ENCODE measurements at places on chromosomes 11 and 22.

DNA sequence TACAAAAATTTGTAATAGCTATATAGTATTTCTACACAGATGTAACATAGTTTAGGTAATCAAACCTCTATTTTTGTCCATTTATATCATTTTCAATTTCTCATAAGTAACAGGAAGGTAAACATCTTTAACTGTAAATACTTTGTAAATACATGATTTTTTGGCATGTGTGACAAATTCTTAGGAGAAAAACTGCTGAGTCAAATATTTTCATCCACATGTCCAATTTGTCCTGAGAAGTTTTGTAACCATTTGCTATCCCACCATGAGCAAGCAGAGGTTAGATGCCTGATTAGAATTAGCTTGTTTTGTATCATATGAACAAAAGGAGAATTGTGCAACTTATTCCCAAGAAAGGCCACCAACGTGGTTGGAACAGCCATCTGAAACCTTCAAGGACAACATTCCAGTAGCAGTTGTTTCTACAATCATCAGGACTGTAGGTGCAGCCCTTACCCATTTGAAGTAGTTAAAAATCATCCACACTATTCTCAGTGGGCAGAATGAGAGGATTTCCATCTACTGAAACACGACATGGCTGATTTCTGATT, 139.6 kb upstream of the MPPED2 start:
- no peak for DNase-seq

DNA sequence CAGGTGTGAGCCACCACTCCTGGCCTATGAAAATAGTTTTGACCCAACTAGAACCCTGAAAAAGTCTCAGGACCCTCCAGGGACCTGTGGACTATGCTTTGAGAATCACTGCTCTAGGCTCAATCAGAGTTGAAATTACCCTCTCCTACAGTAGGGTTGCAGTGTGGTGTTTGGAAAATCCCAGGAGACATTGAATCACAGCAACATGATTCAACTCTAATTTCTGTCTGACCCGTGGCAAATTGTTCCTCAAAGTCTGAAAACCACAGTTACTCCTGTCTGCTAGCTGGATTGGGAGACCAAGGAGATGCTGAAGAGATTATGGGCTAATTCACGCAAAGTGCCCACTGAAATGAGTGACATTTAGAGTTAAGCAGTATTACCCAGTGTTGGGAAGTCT, 5.4 kb upstream of the MTMR3 start:
- DNase-seq = no peak

- DNase-seq = no peak
These were observed 29.9 kb downstream of the RPL3 start for GRCh38 chr22:39289533-39289932.

- no peak for DNase-seq
These were observed 28.6 kb upstream of the MUC5AC start for GRCh38 chr11:1129143-1129610.

DNA sequence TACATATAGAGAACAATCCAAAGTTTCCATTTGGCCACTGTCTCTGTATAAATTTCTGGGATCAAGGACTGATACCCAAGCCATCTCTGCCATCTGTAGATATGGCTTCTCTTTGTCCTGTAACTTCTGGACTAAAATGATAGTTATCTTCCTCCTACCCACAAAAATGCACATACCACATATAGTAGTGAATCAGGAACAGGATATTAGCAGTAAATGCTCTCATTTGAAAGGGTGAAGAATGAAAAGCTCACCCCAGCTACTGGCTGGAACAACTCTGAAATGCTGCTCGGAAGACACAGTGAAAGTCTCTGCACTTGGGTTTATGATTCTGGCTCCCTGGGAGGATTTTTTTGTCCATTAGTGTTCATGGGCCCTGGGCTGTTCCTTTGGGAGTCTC, 856.4 kb upstream of the LRRC4C start:
- DNase-seq = no peak

- DNase-seq = peak; percentile 30
These were observed 649 bp downstream of the TMEM25 start for GRCh38 chr11:118531597-118532084.

DNA sequence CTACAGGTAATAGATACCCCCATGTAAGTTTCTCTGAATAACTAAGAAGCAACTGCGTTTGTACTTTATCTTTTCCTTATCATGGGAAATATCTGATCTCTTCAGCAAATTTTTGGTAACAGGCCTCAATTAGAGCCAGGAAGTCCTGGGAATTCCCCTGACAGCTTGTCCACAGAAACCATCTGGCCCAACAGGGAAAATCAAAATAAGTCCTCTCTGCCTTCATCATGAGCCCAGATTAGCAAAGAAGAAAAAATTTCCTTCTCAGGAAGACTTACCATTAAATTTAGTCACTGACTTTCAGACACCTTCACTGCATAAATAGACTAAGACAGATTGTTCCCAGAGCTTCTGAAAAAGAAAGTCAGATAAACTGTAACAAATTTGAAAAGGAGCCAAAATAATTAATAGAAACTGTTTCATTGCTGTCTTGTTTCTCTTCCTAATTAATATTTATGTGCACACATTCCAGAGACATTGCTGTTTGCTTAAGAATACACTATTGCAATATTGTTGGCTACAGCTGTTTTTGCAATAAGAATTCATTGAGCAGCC, 278.1 kb upstream of the FAT3 start:
- DNase-seq = no peak

- DNase-seq = no peak
These were observed 6.5 kb downstream of the MMP1 start for GRCh38 chr11:102791271-102792036.

DNA sequence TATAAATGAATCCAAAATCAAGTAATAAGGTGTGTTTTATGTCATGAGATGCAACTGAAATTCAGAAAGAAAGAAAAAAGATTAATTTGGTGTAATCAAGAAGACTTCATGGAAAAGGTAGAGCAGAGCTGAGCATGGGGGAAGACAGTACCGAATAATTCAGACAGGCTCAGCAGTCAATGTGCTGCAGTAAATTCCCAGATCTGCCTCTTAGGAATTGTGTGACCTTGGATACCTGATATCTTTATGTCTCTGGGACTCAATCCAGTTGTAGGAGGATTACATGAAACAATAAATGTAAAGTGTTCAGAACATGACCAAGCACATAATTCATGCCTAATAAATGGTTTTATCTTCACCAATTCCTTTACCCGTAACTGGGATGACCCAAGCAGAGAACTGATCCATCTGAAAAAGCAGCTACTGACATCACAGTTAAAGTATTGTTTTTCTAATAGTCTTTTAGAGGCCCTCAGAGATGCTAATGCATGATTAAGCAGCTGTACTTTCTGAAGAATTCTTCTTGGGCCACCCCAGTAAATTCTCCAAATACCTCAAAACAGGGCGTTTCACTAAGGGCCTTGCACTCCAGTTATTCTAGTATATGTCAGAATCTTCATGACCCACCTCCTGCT, 7.8 kb downstream of the MS4A12 start:
- no peak for DNase-seq

GRCh38 chr11:25535467-25536272, 796.3 kb upstream of the ANO3 start:
- no peak for DNase-seq

GRCh38 chr22:20143883-20144665, 6.8 kb downstream of the CCDC188 start:
- DNase-seq = no peak

- DNase-seq = no peak
These were observed 18.4 kb downstream of the STIM1 start for GRCh38 chr11:3873712-3874349.

GRCh38 chr11:72221386-72222075, 3.0 kb upstream of the INPPL1 start:
- DNase-seq = no peak

Measured in COR-L47 (cell line).